ENCODE measurements at places on chromosomes 1 and 21.

DNA sequence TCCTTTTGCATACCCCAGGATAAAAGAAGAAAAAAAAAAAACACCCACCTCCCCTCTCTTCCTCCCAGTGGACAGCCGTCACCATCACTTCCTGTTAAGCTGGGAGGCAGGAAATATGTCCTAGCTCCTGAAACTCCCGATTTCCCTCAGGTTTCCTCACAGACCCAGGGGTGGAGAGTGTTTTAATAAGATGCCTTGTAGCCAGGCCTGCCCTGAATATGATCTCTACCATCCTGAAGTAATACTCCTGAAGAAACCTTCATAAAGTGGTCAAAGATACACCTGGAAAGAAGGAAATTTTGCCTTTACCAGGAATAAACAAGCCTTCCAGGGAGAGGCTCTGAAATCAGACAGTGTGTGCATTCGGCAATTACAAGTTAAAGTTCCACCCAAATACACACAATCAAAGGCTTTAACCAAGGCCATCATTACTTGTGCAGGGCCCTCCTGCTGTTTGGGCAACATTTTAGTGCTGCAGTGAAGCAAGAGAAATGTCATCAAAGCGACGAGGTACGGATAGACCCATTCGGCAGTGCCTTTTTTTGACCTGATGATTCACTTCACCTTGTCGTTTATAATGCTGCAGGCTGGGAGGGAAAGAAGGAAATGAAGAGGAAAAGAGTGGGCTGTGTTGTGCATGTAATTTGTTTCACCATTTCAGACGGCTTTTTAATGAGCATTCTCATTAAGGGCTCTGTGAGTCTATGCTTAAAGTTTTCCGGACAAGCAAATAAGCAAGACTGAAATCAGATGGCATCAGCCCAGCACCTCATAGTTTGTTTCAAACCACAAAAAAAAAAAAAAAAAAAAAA is 41.0 kb upstream of the RASAL2 start:
- no peak for DNase-seq

DNA sequence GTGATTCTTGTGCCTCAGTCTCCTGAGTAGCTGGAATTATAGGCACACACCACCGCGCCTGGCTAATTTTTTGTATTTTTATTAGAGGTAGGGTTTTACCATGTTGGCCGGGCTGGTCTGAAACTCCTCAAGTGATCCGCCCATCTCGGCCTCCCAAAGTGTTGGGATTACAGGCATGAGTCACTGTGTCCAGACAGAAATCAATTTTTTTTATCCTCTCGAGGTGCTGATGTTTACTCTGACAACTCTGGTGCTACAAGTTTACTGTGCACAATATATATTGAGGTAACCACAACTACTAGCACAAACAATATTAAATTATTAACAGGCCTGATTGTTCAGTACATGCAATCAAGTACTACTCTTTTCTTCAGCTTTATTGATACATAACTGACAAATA is 39.7 kb downstream of the F13B start:
- DNase-seq, result no peak

DNA sequence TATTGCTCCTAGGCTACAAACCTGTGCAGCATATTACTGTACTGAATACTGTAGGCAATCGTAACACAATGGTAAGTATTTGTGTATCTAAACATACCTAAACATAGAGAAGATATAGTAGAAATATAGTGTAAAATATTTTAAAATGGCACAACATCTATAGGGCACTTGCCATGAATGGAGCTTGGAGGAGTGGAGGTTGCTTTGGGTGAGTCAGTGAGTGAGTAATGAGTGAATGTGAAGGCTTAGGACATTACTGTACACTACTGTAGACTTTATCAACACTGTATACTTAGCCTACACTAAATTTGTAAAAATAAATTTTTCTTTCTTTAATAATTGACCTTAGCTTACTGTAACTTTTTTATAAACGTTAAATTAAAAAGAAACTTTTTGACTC is 7.9 kb downstream of the LEFTY2 start:
- DNase-seq, result no peak

DNA sequence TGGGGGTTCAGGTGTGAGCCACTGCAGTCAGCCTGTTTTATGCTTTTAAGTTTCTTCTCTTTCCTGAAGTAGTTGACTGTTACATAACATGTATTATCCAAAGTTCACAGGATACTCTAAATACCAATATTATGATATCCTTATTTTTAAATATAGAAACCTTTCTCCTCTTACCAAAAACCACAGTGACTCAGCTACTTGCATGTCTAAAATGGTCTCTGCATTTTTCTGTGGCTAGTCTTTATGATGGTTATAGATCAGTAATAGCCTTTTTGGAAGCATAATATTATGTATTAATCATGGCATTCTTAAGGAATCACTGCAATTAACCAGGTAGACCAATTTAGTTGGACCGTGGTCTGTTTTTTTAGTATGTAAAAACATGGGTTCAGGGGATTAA is 210.8 kb upstream of the CACYBP start:
- DNase-seq, result no peak

DNA sequence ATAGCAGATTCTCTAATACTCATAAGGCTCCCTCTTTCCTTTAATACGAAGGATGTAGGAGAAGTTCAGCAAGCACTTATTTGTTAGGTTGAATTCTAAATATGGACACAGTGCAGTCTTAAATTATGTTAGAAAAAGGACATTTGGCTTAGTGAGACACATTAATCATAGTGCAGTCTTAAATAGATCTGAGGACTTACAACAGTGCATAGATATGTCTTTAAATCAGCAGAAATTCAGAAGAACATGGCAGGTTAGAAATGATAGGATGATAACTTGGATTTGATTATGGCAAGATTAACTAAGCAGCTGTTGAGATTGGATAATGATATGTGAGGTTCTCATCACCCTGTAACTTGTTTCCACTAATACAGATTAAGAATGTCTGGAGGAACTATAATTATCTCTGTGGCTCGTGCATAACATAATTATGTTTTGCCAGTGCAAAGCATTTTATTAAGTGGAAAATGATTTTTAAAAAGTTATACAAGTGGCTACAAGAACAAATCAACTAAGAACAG is 485.9 kb downstream of the USP25 start:
- DNase-seq, result no peak

DNA sequence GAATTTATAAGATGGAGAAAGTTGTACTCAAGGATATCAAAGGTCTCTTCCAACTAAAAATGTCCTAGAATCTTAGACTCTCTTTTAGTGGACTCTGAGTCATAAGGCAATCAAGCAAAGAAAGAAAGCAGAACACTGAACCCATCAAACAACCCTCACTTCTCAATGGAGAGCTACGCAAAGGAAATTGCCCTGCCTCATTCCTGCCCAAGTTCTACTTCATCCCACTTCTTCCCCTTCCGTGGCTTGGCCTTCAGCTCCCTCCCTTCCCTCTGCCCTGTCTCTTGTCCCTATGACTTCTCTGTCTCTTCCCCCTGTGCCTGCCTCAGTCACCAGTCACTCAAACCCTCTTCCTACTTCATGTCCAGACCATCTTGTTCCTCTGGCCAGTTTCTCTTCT is 58.5 kb downstream of the RIMS3 start:
- DNase-seq, result no peak

- DNase-seq, result no peak
Measured at GRCh38 chr1:210525716-210526454, 197.2 kb downstream of the HHAT start.

GRCh38 chr1:33346927-33347649 is 26.2 kb upstream of the A3GALT2 start:
- no peak for DNase-seq

Data from NCI-H2029 treated with DMSO at 0.1 percent for 48 hours (cell line).